ENCODE measurements at places on chromosomes 16 and 17.

DNA sequence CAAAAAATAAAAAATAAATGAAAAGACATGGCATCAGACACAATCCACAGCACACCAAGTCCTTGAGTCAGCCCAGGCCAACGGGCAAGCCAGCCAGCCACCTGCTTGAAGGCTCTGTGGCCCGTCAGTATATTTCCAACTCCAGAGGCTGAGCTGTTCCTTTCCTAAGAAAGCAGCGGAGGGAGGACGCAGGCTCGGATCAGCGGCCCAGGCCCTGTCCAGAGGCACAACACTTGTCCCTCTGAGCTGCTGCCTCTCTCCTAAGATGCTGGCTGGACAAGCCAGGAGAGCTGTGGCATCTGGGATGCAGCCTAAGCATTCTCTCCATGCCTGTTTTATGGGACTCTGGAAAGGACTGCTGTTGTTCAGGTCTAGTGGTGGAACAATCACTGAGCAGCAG is 14.8 kb upstream of the NLRC3 start:
- no peak for DNase-seq

DNA sequence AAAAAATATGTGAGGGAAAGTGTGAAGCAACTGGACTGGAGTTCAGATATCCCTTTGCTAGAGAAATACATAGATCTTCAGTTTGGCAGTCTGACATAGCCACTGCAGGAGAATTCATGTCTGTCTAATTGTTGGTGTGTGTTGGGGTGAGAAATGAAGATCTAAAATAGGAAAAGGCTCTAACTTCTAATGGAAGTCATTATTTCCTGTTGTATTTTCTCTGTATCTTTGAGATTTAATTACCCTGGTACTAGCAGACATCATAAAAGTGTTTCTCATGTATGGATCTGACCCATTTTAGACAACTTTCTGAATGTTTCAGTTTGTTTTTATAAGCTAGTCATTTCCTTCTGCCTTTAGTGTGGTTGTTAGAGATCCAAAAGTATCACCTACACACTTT is 128.3 kb downstream of the NLK start:
- DNase-seq, result no peak

DNA sequence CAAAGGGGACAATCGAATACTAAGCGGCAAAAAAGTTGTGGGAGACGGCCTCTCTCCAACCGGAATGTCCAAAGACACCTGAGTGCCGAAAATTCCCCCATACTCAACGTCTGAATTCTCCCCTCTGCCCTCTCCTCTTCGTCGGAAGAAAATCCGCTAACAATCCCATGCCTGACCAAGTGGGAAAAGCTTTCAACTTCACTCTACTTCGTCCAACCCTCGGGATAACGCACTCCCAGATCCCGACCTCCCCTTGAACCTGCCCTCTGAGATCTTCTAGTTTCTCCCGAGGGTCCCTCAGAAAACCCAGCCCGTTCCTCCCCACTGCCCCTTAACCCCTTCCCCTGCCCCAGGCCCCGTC is 961 bp downstream of the AMFR start:
- no peak for DNase-seq

DNA sequence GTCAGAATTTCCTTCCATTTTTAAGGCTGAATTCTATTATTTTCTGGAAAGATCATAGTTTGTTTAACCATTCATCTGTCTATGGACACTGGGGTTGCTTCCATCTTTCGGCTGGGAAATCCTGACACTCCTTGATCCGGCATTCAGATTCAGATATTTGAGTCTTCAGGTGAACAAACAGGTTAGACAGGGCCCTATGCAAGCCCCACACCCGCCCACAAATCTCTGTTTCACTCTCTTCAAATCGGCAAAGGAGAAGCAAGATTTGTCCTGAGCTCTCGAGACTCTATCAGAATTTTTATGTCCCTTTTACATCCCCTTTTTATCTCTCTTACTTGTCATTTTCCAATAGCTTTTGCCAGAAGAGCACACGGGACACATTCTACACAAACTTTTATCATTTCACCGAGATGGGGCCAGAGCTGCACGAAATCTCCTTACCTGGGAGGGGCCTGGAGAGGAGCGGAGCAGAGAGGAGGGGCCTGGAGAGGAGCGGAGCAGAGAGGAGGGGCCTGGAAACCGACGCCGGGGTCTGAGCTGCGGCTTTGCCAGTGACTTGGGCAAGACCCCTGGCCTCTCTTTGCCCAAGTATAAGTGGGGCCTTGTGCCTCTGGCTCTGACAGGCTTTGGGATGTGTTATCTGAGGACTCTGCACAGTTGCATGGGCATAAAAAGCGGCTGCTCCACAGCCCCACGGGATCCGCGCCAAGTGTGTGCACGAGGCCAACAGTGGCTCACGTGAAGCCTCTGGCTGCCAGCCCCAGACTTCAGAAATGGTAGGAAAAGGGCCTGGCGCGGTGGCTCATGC is 54.3 kb upstream of the RBFOX3 start:
- peak; percentile 69 for DNase-seq

- no peak for DNase-seq
Observed at GRCh38 chr16:12329246-12329995, 352.9 kb downstream of the SNX29 start.

DNA sequence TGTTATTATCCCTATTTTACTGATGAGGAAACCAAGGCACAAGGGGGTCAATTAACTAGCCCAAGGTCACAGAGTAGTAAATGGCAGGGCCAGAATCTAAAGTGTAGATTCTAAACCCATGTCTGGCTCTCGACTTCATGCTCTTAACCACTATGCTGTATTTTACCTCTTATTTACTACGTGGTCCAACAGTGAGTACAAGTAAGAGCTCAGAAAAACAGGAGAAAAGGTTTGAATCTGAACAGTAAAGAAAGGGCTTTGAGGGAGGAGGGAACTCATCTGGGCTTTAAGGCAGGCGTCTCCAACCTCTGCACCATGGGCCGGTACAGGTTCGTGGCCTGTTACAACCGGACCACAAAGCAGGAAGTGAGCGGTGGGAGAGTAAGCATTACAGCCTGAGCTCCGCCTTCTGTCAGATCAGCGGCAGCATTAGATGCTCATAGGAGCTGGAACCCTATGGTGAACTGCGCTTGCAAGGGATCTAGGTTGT is 62.9 kb downstream of the SMURF2 start:
- DNase-seq, result no peak

- no peak for DNase-seq
Observed at GRCh38 chr17:49439673-49440571, 25.2 kb upstream of the PHB1 start.

DNA sequence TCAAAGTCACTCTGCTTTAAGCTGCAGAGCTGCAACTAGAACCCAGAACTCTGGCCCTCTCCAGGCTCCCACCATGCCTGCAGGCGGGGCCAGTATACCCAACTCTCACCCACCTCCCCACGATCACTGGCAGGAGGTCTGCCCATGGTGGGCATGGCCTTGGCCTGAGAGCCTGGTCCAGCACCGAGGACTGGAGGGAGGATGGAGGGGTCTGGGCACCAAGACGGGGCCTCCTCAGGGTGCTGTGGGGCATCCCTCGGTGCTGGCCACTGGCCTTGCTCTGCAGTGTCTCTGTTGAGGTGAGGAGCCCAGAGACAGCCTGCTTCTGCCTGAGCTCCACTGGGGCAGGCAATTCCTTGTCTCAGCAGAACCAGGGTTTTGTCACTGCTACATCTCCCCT is 1.5 kb upstream of the KRT16 start:
- no peak for DNase-seq

DNA sequence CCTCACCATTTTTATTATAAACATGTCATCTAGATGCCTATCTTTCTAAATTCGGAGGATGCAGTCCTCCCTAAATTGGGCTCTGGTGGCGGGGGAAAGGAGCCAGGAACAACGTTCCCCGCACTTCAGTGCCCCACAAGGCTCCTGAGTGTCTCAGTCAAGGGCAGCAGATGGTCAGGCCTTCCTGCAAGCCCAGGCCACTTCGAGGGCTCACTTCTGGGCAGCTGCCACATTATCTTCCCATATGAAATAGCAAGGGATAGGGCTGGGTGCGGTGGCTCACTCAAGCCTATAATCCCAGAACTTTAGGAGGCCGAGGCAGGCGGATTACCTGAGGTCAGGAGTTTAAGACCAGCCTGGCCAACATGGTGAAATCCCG is 32.3 kb downstream of the FBXO31 start:
- DNase-seq, result peak; percentile 89

GRCh38 chr16:69064764-69065313 is 40.6 kb upstream of the HAS3 start:
- no peak for DNase-seq

GRCh38 chr16:65749506-65749905 is 617.0 kb upstream of the CDH5 start:
- DNase-seq, result no peak

GRCh38 chr17:55668312-55668920 is 54.2 kb downstream of the TMEM100 start:
- DNase-seq, result no peak

- no peak for DNase-seq
Observed at GRCh38 chr16:72853575-72854266, 194.2 kb downstream of the ZFHX3 start.

GRCh38 chr16:53643474-53643873 is 60.2 kb downstream of the RPGRIP1L start:
- DNase-seq, result no peak

DNA sequence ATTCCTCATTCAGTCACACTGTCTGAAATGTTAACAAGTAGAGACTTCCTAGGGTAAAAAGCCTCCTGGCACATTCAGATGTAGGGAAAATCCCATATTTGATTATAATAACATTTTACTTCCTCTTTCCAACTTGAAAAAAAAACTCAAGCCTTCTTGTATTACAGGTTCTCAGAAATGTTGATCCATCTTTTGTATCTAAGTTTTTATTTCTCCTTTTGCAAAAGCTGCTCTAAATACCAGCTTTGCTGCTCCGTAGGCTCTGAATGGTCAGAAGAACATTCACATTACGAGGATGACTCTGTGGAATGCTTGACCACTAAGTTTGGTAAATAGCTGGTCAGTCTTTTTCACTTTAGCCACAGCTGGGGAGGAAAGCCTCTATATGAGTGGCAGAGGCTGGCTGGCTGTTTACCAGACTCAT is 13.2 kb upstream of the HEATR6 start:
- DNase-seq, result no peak

DNA sequence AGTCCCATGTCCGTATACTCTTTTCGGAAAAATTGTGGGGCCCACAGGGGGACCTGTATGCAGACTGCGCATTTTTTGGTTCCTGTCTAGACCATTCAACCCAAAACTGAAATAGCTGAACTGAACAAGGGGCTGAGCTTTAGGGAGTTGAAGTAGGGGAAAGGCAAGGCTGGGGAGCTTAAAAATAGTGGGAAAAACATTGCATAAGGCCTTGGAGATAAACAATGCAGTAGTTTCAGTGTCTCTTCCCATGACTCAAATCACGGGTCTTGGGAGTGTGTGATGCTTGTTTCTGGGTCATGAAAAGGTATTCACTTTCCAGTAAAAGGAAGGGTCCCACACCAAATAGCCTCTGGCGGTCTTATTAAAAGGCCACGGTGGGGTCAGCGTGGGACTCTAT is 402.8 kb upstream of the SALL1 start:
- DNase-seq, result no peak

DNA sequence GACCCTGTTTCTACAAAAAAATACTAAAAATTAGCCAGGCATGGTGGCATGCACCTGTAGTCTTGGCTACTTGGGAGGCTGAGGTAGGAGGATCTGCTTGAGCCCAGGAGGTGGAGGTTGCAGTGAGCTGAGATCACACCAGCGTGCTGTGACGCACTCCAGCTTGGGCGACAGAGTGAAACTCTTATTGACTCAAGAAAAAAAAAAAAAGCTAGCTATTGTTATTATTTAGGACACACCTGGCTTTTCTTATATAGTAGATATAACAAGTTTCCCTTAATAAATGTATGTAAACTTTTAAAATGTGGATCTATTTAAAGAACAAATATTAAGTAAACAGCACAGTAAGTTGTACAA is 1.8 kb downstream of the RABEP2 start:
- no peak for DNase-seq

- DNase-seq, result peak; percentile 66
Observed at GRCh38 chr17:41975099-41976083, 8.8 kb downstream of the CNP start.

DNA sequence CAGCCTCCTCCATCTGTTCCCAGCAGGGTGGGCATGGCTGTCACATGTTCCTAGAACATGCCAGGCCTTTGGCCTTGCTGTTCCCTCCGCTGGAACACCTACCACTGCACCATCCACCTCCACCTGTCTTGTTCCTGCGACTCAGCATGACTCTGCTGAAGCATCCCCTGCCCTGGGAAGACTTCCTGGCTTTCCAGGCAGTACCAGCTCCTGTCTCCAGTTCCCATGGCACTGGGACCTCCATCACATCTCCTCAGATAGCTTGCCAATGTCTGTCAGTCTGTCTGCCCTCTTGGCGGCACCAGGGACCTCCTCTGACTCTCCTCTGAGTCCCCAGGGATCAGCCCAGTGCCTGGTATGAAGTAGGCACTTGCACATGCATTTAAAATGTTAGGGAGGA is 15.7 kb downstream of the PDP2 start:
- no peak for DNase-seq

DNA sequence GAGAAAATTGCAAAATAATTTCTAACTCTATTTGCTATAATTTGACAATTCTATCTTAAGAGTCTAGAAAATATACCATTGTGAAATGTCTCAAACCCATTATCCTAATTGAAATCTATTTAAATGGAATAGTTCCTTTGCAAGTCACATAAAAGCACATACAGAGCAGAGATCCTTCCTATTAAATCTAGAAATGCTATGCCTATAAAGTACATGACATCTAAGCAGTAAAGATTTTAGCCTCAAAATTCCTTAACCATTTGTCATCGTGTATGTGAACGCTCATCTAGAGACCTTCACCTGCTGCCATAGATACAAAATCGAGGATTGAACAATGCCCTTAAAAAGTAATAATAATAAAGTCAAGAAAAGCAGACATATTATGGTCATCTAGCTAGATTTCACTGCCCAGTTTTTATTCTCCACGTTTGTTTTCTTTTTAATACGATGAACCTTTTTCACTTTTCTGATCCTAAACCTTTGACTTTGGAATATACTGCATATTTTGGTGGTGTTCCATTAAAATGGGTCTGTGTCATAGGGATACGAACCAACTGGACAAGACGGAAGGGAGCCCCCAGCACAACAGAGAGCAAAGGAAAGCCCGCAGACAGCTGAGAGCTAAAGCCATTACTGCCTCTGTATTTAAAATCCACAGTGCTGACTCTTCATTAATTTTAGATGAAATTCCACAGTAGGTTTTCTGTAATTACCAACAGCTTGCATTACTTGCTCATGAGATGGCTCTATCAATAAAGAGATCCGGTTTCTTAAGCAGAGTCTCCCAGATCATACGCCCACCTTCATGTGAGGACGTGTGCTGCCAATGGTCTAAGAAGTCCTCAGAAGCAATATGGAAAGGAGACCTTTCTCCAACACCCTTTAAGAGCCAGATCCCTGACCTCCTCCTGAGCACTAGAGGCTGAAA is 17.6 kb downstream of the TEX2 start:
- DNase-seq, result no peak

GRCh38 chr16:87271256-87271655 is 45.9 kb downstream of the C16orf95 start:
- DNase-seq, result no peak

DNA sequence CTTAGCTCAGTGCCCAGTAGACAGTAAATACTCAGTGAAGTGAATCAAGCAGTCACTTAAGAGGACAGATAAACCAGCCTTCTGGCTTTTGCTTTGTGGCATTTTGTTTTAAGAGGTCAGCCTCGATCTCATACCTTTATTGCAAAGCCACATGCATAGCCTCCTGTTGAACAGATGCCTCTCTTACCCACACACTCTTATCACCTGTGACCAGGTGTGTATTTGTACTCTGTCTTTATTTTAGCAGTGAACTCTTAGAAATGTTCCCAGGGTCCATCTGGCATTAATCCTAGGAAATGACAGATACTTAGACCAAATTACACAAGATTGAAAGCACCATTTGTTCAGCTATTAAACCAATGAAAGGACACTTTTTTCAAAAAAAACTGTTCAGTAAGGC is 1426.5 kb downstream of the CDH11 start:
- DNase-seq, result no peak

Measured in WERI-Rb-1 (cell line).